Adipose tissue (tissue), 3 donors: ENCODE measurements at places on chromosomes 11 and 22. TPM values are rescaled to one million over a fixed set of nuclear protein-coding genes. Genes with fewer than 3 reads are reported as not detected.

The P2RY6 gene
- polyA plus RNA-seq, result 0.63 TPM

The RIMBP3C gene
- polyA plus RNA-seq, result 0.01 TPM

The GLYATL1 gene
- 0.13 TPM for polyA plus RNA-seq

The PACS1 gene
- polyA plus RNA-seq, result 26.5 TPM

The PIK3IP1 gene
- polyA plus RNA-seq, result 11.6 TPM

The OR51B2 gene
- not detected for polyA plus RNA-seq

The OR2D2 gene
- polyA plus RNA-seq, result not detected

The VSIG2 gene
- polyA plus RNA-seq, result 36.1 TPM

The TOB2 gene
- 18.4 TPM for polyA plus RNA-seq

The PTPN5 gene
- 1.8 TPM for polyA plus RNA-seq

The SNX32 gene
- 0.41 TPM for polyA plus RNA-seq

The PATE2 gene
- not detected for polyA plus RNA-seq

The BTBD18 gene
- polyA plus RNA-seq, result not detected

The LINC01488 gene
- not detected for polyA plus RNA-seq

The EMSY gene
- polyA plus RNA-seq, result 3.8 TPM

The POTEH gene
- polyA plus RNA-seq, result not detected

The PSMD13 gene
- polyA plus RNA-seq, result 121 TPM

The LPXN gene
- polyA plus RNA-seq, result 3.3 TPM

The TREH gene
- 5.7 TPM for polyA plus RNA-seq

The ANGPTL5 gene
- polyA plus RNA-seq, result 0.73 TPM

The SPTBN2 gene
- 1.5 TPM for polyA plus RNA-seq

The FZD4 gene
- 14.9 TPM for polyA plus RNA-seq

The MAJIN gene
- polyA plus RNA-seq, result not detected

The CNTF gene
- polyA plus RNA-seq, result 0.64 TPM

The BBS1 gene
- 15.5 TPM for polyA plus RNA-seq

The FAM181B gene
- polyA plus RNA-seq, result 0.16 TPM

The OR52H1 gene
- not detected for polyA plus RNA-seq
